ENCODE measurements at places on chromosomes 7 and 10.

- no peaks in the 10 kb centered on the region for H3K27me3 ChIP-seq
- no peak overlapping the region for H3K27ac ChIP-seq
Measured at GRCh38 chr7:52708846-52709245, 326.6 kb upstream of the POM121L12 start.

GRCh38 chr7:86760236-86760635, 116.5 kb downstream of the GRM3 start:
- no peaks in the 10 kb centered on the region for H3K4me1 ChIP-seq
- H3K4me3 ChIP-seq: no peak overlapping the region
- H3K27me3 ChIP-seq: no peaks in the 10 kb centered on the region

- DNase-seq: no peak
- H3K27me3 ChIP-seq: no peaks in the 10 kb centered on the region
- no peak overlapping the region for H3K4me3 ChIP-seq
- H3K27ac ChIP-seq: no peak overlapping the region
- H3K36me3 ChIP-seq: no peaks in the 10 kb centered on the region
Measured at GRCh38 chr7:70380421-70381015, 751.4 kb upstream of the GALNT17 start.

DNA sequence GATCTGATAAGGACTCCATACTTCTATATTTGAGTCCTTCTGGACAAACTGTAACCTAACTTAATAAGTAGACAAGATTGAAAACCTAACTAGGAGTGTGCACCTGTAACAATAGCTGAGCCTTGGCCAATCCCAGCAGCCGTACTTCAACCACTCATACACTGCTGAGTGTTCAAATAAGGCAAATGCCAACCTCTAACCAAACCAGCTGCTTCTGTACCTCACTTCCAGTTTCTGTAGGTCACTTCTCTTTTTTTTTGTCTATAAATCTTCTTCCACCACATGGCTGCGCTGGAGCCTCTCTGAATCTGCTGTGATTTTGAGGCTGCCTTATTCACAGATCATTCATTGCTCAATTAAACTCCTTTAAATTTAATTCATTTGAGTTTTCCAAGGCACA, 753.2 kb downstream of the DNAJB9 start:
- H3K27me3 ChIP-seq: no peaks in the 10 kb centered on the region
- no peaks in the 10 kb centered on the region for H3K36me3 ChIP-seq
- H3K4me1 ChIP-seq: no peaks in the 10 kb centered on the region
- H3K4me3 ChIP-seq: no peak overlapping the region
- no peak for DNase-seq

DNA sequence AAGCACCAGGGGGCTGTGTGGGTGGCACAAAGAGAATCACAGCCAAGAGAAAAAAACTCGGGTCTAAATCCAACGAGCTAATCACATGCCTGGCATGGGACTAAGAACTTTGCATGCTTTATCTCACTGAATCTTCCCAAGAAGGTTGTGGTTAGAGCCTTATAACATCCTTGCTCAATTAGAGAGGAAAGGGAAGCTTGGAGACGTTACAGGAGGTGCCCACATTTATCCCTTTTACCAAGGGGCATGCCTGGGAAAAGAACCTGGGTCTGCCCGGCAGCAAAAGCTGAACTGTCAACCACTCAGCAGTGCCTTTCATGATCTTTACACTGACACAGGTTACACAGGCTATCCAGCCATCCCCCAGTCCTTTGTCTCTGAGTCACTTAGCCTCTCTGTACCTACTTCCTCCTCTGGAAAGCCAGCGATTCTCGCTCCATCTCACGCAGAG, 190.1 kb downstream of the PRPF18 start:
- H3K27ac ChIP-seq: no peak overlapping the region
- no peaks in the 10 kb centered on the region for H3K36me3 ChIP-seq
- no peak for DNase-seq
- no peaks in the 10 kb centered on the region for H3K4me1 ChIP-seq
- H3K27me3 ChIP-seq: no peaks in the 10 kb centered on the region

- no peaks in the 10 kb centered on the region for H3K36me3 ChIP-seq
- no peak overlapping the region for H3K4me3 ChIP-seq
- H3K27me3 ChIP-seq: no peaks in the 10 kb centered on the region
- no peak overlapping the region for H3K27ac ChIP-seq
Measured at GRCh38 chr10:94546901-94547185, 1.3 kb downstream of the HELLS start.

- no peak overlapping the region for H3K4me3 ChIP-seq
- no peaks in the 10 kb centered on the region for H3K27me3 ChIP-seq
- peaks cover 29% of the 10 kb centered on the region for H3K36me3 ChIP-seq
- no peak for DNase-seq
Measured at GRCh38 chr7:102471791-102472125, 7.0 kb downstream of the POLR2J start.

DNA sequence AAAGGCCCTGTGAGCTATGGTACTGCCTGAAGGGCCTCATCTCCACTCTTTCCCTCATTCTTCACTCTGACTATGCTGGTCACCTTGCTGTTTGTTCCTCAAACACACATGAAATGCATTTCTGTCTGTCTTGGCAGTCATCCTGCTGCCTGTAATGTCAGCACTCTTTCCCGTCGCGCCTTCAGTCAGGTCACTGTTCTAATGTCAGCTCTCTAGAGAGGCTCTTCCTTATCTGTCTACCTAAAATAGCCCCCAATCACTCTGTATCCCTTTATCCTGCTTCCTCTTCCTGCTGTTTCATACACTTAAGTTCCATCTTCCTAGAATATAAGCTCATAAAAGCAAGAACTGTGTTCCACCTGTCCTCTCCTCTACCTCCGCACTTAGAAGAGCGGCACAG, 215.5 kb downstream of the ZNF33B start:
- H3K4me1 ChIP-seq: no peaks in the 10 kb centered on the region
- H3K27ac ChIP-seq: no peak overlapping the region
- no peaks in the 10 kb centered on the region for H3K27me3 ChIP-seq
- H3K4me3 ChIP-seq: no peak overlapping the region

- no peaks in the 10 kb centered on the region for H3K36me3 ChIP-seq
- no peak overlapping the region for H3K4me3 ChIP-seq
- H3K4me1 ChIP-seq: no peaks in the 10 kb centered on the region
- no peak overlapping the region for H3K27ac ChIP-seq
- no peaks in the 10 kb centered on the region for H3K27me3 ChIP-seq
Measured at GRCh38 chr10:123421461-123421860, 244.7 kb upstream of the GPR26 start.

- no peaks in the 10 kb centered on the region for H3K27me3 ChIP-seq
- no peaks in the 10 kb centered on the region for H3K36me3 ChIP-seq
- no peak overlapping the region for H3K4me3 ChIP-seq
- H3K4me1 ChIP-seq: no peaks in the 10 kb centered on the region
Measured at GRCh38 chr7:106720641-106721040, 59.7 kb upstream of the CCDC71L start.

- H3K36me3 ChIP-seq: no peaks in the 10 kb centered on the region
- H3K4me3 ChIP-seq: no peak overlapping the region
- peaks cover 9% of the 10 kb centered on the region for H3K27me3 ChIP-seq
- no peaks in the 10 kb centered on the region for H3K4me1 ChIP-seq
- DNase-seq: no peak
- H3K27ac ChIP-seq: no peak overlapping the region
Measured at GRCh38 chr10:104038537-104038936, 47.1 kb downstream of the COL17A1 start.

GRCh38 chr7:75809396-75809795, 4.2 kb downstream of the CCL24 start:
- H3K4me1 ChIP-seq: no peaks in the 10 kb centered on the region
- no peak overlapping the region for H3K27ac ChIP-seq
- H3K4me3 ChIP-seq: no peak overlapping the region

DNA sequence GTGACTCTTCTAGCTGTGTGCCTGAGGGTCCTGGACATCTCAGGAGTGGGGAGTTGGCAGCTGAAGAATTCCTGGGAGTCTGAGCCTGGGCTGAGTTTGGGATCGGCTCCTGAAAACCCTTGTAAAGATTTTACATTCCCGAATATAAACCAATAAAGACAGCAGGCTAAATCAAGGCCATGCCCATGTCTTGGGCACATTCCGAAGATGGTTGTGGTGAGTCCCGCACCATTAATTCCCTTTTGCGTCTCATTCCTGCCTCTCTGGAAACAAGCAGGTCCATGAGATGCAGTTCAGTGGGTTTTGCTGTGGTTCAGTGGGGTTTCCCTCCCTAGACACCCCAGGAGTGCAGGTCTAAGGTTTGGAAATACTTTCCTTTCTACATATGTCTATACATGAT, 90.9 kb downstream of the COL26A1 start:
- no peaks in the 10 kb centered on the region for H3K4me1 ChIP-seq
- peaks cover 15% of the 10 kb centered on the region for H3K27me3 ChIP-seq
- DNase-seq: no peak
- no peak overlapping the region for H3K4me3 ChIP-seq
- no peak overlapping the region for H3K27ac ChIP-seq

GRCh38 chr7:137798073-137798763, 48.6 kb downstream of the DGKI start:
- no peak for DNase-seq
- H3K4me1 ChIP-seq: no peaks in the 10 kb centered on the region
- no peak overlapping the region for H3K27ac ChIP-seq
- no peaks in the 10 kb centered on the region for H3K27me3 ChIP-seq

DNA sequence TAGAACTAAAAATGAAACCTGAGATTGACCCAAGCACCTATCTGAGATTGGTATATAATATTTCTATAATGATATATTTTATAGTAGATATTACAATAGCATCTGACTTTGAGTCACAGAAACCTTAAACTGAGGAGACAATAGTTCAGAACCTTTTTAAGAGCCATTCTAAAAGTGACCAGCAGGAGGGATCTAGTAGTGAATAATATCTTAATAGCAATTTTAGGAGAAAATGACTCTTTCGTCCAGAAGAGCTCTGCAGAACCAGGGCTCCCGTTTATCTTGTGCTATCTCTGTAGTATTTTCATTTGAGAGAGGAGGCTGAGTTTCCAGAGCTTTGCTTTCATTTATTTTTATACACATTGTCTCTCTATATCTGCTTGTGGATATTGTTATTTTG, 68.1 kb downstream of the PODXL start:
- H3K4me3 ChIP-seq: no peak overlapping the region
- H3K4me1 ChIP-seq: no peaks in the 10 kb centered on the region
- H3K27ac ChIP-seq: no peak overlapping the region
- no peaks in the 10 kb centered on the region for H3K36me3 ChIP-seq
- H3K27me3 ChIP-seq: no peaks in the 10 kb centered on the region
- DNase-seq: no peak
